CD4-positive, alpha-beta T cell (primary cell): ENCODE measurements at places on chromosomes 11 and 22.

- DNase-seq, result no peak
These were observed 126.0 kb upstream of the TTC12 start for GRCh38 chr11:113188371-113188834.

GRCh38 chr11:19524171-19524671 lies 188.4 kb upstream of the NAV2 start:
- DNase-seq, result no peak

- no peak for DNase-seq
These were observed at the start of gene SHISAL1 for GRCh38 chr22:44312766-44313165. SHISAL1 (minus strand) TSS chr22:44312951; CDS start chr22:44300945, 12,006 bp downstream.

GRCh38 chr11:123509737-123510578 lies 79.9 kb downstream of the GRAMD1B start:
- no peak for DNase-seq

- no peak for DNase-seq
These were observed 271.4 kb upstream of the C11orf87 start for GRCh38 chr11:109150581-109150980.

- no peak for DNase-seq
These were observed 2.1 kb downstream of the SH3BP1 start for GRCh38 chr22:37641561-37641949.

GRCh38 chr22:31045900-31046538 lies 35.1 kb upstream of the SMTN start:
- DNase-seq, result no peak

DNA sequence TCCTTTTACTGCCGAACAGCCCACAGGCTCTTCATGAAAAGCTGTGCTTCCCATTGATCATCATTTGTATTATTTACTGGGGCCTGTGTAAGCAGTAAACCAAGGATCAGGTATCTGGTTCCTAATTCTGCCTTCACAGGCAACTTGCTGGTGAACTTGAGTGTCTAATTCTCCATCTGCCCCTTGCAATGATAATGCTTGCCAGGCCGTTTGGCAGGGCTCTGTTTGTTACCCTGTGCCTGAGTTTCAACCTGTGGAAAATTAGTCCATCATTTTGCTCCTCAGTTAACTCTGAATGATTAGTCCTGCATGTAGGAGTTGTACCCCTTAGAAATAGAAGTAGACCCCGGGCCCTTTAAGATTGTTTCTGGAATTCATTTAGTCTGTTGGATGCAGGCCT lies 298.4 kb upstream of the CADM1 start:
- DNase-seq, result no peak

DNA sequence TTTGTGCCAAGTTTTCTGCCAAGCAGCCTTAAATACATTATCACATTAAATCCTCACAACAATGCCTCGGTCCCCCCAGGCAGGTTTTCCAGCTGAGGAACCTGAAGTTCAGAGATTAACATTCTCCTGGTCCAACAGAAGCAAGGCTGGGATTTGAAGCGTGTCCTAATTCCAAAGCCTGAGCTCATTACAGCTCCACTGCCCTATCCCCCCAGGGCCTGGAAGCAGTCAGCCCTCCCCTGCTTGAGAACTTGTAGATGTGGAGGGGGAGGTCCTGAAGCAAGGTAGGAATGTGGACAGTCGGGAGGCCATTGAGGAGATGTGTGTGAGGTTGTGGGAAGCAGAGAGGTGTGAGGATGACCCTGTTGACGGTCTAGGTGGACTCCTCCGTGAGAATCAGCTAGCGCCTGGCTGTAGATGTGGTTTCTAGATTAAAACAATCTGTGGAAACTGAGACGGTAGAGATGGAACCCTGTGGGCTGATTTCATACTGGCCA lies 8.1 kb downstream of the GRAMD1B start:
- no peak for DNase-seq

DNA sequence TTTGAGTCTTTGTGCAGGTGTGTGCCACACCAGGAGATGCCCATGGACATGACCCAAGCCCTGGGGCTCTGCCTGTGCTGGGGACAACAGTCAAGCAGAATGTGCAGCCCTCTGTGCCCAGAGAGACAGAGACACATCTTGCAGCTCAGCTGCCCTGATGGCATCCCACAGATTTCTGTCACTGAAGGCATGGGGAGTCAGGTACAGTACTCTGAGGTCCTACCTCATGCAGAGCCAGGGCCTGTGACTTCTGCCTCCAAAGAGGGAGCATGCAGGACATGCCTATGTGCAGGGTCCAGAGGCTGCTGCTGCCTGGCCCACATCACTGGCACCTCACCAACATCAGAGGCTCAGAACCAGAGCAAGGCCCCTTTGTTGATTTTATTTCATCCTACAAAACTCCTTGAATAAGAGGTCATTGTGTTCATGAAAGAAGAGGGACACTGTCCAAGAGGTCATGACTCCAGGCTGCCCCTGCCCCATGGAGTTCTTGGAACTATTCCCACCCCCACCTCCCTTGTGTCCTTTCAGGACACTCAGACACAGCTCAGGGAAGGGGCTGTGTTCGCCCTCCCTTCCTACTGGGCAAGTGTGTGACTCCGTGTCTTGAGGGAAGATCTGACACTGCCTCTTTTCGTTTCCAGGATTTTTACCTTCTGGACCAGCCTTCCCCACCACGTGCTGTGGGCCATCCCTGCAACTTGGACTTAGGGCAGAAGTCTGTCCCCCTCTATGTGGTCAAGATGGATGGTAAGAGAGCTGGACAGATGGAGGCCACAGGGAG lies 62.3 kb downstream of the BTG4 start:
- DNase-seq, result no peak

- no peak for DNase-seq
These were observed 16.0 kb downstream of the PLCB3 start for GRCh38 chr11:64267207-64267945.

DNA sequence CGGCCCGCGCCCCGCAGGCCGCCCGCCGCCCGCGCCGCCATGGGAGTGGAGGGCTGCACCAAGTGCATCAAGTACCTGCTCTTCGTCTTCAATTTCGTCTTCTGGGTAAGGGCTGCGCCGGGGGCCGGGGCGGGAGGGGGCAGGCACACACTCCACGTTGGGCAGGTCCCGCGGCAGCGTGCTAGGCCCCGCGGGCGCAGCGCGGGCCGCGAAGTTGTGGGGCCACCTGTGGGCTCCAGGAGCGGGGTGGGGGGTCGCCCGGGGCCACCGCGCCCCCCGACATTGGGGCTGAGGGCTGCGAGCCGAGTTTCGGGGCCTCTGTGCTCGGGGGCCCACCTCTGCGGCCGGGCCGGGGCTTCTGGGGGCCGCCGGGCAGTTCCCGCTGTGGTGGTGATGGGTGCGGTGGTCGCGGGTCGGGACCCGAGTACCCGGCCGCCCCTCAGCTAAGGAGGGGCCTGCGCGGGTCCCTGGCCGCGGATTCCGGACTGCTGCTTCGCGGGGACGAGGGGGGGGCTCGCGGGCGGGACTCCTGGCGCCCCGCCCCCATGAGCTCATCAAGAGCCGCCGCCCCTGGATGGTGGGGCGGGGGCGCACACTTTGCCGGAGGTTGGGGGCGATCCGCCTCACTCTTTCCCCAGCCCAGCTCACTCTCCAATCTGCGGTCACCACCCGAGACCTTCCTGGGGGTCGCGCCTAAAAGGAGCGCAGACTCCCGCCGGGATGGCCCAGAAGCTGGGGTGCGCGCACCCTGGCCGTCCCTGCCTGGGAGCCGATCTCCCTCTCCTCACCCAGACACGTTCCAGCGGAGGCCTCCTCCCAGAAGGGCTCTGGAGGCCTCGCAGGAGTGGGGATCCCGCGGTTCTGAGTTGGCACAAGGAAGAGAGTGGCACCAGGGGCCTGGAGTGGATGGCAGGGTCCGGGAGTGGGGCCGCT lies 667 bp downstream of the CD81 start:
- peak; percentile 47 for DNase-seq

GRCh38 chr11:36333468-36333867 lies 37.4 kb downstream of the PRR5L start:
- DNase-seq, result no peak

DNA sequence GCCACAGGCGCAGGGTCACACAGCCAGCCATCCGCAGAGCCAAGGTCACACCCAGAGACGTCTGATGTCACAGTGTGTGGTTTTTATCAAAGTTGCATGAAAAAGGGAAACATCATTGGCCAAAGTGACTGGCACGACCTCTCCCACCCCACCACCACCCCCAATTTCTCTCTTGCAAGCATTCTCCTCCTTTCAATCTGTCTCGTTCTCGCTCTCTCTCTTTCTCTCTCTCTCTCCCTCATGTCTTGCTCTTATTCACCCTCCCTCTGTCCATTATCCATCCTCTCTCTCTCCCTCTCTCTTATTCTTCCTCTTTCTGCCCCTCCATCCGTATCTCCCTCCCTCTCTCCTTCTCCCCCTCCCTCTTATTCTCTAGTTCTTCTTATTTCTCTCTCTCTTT lies 40.6 kb downstream of the MN1 start:
- DNase-seq, result no peak
